Activated T-cell treated with anti-CD3 and anti-CD28 coated beads, Interleukin-2, amount 50 U/mL, for 4 hours (primary cell): ENCODE measurements at places on chromosomes 6 and 20.

- no peak for DNase-seq
These were observed 4.2 kb upstream of the PTK6 start for GRCh38 chr20:63541371-63541770.

DNA sequence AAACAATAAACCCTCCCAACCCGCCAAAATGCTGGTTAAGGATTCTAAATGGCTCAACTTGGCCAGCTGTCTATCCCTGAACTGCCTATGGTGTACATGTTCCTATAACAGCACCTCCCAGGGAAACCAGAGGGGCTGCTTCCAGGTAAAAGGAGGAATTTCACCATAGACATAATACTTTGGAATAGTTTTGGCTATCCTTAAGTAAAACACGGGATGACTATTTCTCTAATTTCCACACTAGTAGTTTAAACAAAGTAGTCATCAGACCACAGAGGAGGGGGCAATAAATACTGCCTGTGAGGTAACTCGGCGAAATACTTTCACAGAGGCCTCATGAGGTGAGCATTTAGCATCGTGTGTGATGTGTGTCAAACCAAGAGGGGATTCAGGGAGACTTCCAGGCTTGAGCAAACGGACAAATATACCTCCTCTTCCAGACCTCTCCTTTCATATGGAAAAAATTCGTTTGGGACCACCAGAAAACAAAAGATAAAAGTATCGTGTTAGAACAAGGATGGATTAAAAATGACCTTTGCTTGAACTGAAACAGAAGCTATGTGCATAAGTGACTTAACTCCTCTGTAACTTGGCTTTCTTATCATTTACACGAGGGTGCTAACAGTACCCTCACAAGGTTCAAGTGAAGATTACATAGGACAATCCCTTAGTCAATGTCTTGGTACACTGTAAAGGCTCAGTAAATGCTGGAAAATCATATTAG is 1.0 kb upstream of the XRN2 start:
- DNase-seq: no peak

- peak; percentile 48 for DNase-seq
These were observed 120.8 kb downstream of the BACH2 start for GRCh38 chr6:90175627-90176538.

DNA sequence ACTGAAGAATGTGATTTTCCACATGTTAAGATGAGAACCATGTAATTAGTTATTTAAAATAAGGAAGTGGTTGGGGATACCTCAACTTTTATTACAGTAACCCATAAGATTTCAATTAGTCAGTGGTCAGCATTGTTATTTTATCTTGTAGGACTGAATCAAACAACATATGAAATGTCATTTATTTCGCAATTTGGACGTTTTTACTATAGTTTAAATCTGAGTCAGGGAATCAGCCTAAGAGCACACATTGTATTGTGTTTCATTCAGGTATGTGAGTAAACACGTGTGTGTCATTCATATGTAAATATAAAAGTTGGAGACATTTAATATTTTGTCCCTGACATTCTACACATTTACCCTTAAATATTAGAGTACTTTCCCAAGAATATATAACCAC is 1418.7 kb downstream of the GRIK2 start:
- DNase-seq: no peak

DNA sequence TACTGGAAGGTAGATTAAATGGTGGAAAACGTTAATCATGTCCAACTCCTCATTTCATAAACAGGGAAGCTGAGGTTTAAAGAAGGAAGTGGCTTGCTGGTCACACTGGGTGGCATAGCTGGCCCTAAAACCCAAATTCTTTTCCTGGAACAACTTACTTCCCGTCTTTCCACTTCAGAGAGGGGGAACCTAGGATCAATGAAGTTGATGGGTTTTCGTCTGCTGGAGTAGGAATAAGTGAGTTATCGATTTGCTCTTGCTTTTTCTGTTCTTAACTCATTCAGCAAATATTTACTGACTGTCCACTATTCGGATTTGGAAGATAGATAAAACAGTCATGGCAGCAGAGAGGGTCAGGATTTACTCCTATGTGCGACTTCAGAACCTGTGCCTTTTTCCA is 1.2 kb upstream of the SYS1 start:
- DNase-seq: no peak

GRCh38 chr6:43267619-43268354 is 24.5 kb downstream of the TTBK1 start:
- no peak for DNase-seq

GRCh38 chr6:130943738-130944137 is 116.5 kb downstream of the SMLR1 start:
- DNase-seq: no peak

- DNase-seq: no peak
These were observed 14.5 kb downstream of the C6orf62 start for GRCh38 chr6:24704468-24704867.

GRCh38 chr6:22913612-22914011 is 344.2 kb downstream of the HDGFL1 start:
- DNase-seq: no peak

GRCh38 chr6:127996925-127997324 is 96.1 kb upstream of the THEMIS start:
- no peak for DNase-seq

- DNase-seq: no peak
These were observed 51.9 kb upstream of the PTPRK start for GRCh38 chr6:128572294-128572693.

DNA sequence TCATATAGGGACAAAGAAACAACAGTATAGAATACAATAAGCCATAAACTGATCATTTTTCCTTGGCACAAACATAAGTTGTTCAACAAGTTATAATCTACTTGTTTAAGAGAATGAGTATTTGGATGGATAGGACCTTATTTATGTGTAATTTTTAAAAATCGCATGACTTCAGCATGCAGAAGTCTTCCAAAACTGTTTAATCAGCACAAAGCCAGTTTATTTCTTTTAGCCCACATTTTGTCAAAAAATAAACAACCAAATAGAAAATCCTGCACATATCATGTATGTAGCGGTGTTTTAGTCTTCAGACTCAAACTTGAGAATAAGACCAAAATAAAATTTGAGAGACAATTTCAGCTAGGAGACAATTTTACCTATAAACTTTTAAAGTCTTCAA is 304.7 kb downstream of the TRDN start:
- no peak for DNase-seq

DNA sequence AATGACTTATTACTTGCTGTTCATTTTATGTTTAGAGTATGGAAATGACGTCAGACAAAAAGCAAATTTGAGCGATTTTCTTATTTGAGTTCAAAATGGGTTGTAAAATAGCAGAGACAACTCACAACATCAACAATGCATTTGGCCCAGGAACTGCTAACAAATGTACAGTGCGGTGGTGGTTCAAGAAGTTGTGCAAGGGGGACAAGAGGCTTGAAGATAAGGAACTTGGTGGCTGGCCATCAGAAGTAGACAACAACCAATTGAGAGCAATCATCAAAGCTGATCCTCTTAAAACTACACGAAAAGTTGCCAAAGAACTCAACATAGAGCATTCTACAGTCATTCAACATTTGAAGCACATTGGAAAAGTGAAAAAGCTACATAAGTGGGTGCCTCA is 43.8 kb downstream of the REV3L start:
- no peak for DNase-seq

DNA sequence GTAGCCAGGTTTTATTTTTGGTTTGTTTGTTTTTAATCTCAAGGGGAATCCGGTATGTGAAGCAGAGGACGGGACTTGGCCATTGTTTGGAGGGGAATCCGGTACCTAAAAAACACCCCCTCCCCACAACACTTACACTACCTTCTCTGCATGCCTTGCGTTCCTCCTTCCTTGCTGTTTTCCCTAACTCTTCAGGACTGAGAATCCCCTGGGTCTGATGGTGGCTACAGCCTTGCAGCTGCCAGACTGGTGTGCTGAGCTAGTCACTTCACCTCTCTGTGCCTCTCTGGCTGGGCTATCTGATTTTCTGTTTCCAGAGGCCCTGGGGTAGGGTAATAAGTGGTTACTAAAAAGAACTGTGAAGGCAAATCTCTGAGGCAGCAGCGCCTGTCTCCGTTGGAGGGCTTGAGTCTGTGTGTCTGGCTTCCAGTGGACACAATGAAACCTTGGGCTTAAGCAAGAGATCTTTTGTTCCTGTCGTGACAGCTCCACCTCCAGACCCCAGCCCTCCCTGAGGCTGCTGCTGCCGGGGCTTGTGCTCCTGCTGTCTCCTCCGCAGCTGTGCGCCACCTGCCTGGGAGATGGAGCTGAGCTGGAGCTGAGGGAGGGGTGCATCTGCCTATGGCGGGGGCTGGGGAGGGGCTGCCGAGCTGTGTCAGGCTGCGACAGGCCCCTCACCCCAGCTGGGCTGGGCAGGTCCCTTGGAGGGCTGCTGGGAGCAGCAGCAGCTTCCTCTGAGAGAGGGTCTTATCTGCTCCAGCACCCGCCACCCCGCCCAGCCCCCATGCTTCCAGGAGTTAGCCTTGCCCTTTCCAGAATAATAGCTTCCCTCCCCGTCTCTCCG is 65.8 kb upstream of the CCDC167 start:
- DNase-seq: no peak

DNA sequence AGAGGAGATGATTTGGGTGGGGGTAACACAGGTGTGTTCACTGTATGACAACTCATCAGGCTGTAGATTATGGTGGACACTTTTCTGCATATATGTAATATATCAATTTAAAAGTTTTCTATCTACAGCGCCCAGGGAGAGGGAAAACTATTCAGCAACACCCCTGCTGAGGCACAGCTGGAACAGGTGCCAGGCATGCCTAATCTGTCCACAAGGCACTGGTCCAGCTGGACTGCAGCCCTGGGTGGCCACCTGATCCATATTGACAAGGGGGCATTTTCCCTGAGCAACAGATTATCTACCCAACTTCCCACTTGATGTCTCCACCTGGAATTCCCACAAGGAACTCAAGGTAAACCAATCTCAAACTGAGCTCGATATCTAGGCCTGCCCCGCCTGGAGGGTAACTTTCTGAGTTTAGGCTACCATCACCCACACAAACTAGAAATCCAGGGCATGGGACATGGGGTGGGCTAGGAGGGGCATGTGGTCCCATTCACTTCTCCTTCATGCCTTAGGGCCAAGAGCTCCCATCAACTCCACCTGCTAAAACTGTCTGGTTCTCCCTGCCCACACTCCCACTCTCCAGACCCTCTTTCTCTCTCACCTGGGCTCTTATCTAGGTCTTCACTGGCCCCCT is 4.6 kb downstream of the SLC22A16 start:
- DNase-seq: no peak

- no peak for DNase-seq
These were observed 59.4 kb upstream of the GNRH2 start for GRCh38 chr20:2984028-2984501.

GRCh38 chr6:109927052-109927451 is 51.1 kb upstream of the GPR6 start:
- no peak for DNase-seq

DNA sequence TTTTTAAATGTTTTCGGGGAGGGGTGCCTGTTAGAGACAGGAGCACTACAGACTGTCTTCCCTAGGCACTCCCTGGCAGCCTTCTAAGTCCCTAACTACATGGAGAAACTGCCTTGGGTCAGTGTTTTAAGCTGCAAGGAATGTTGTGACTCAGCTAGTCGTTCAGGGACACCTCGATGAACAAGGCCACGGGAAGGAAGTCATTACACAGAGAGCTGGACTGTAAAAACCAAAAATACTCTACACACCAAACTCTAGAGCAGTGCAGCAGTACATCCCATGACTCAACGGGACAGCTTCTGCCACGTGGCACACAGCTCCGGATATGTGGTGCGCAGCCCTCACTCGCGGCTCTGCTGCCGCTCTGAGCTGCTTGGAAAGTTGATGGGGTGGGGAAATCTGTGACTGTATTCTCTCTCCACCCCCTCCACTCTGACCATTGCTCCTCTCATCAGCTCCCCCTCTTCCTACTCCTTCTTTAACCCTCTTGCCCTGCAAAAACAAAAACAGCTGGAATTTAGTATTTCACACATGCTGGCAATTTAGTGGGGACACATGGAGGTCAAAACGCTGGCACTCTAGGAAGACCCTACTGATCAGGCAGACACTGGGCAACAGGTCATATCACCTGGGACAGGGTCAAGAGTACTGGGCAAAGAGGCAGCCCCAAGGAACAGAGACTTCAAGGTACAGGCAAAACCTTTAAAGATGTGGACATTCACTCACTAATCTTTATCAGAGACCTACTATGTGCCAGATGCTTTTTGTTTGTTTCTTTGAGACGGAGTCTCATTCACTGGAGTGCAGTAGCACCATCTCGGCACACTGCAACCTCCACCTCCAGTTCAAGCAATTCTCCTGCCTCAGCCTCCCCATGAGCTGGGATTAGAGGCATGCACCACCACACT is 10.9 kb upstream of the LPIN3 start:
- DNase-seq: peak; percentile 56

DNA sequence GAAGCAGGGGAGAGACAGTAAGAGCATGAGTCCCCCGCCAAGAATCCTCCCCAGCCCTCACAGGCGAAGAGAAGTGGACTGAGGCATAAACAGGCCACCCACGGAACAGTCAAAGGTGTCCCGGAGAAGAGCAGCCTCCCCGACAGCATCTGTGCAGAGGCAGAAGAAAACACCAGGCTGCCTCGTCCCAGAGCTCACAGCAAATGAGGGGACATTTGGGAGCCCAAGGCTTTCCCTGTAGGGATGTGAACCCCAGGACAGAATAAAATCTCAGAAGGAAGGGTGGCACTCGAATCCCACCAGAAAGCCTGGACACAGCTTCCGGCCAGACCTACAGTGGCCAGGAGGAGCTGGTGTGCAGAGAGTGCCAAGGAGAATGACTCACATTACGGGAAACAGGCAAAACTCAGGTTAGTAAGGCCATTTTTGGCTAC is 90.4 kb downstream of the DLL1 start:
- DNase-seq: no peak
